ENCODE measurements at places on chromosomes 2 and 18. TPM values are rescaled to one million over a fixed set of nuclear protein-coding genes. Genes with fewer than 3 reads are reported as not detected.

The ABCB11 gene
- total RNA-seq = under 0.01 TPM

The CRYBA2 gene
- total RNA-seq = not detected

The SERPINB4 gene
- 0.66 TPM for total RNA-seq

The ALPI gene
- total RNA-seq = 0.33 TPM

The PAIP2B gene
- total RNA-seq = 13.0 TPM

The PLCD4 gene
- total RNA-seq = 2.6 TPM

The GREB1L gene
- 75.7 TPM for total RNA-seq

The CDKL4 gene
- 2.6 TPM for total RNA-seq

All from breast epithelium (tissue), 4 donors.